Stimulated activated CD4-positive, alpha-beta T cell treated with anti-CD3 and anti-CD28 coated beads, Interleukin-1b, Interleukin-23, amount 100 ng/mL, for 24 hours (primary cell): ENCODE measurements at places on chromosomes 3 and 15.

DNA sequence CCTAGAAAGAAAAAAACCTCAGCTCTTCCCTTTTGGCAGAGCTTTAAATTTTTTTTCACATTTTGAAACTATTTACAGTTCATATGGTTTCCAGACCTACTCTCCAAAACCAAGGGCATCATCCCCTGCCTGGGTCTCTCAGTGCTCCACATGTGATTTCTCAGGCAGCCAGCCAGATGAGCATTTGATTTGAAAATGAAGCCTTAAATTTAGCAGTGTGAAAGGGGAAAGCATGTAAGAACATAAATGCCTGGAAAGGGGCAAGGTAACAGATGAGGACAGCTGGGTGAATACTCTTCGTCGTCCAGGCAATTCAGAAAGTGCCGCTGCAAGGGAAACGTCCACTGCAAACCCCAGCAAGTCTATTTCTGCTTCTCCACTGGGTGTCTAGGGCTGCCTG is 94.8 kb downstream of the ATP8B4 start:
- no peak for DNase-seq

DNA sequence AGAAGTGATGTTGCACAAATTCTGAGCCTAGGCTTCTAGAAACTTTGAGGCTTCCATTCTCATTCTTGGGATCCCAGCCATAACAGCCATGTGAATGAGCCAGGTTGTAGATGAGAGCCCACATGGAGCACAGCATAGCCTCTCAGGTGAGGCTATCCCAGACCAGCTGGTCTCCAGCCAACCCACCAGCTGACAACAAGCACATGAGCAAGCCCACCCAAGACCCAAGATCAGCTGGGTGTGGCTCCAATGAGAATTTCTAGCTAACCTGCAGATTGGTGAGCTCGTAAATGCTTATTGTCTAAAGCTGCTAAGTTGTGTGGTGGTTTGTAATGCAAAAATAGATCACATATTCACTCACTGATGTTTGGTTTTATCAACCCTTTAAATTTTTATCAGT is 14.4 kb downstream of the KY start:
- no peak for DNase-seq

- peak; percentile 3 for DNase-seq
These were observed 397.5 kb upstream of the ATP10A start for GRCh38 chr15:26260517-26261133.

DNA sequence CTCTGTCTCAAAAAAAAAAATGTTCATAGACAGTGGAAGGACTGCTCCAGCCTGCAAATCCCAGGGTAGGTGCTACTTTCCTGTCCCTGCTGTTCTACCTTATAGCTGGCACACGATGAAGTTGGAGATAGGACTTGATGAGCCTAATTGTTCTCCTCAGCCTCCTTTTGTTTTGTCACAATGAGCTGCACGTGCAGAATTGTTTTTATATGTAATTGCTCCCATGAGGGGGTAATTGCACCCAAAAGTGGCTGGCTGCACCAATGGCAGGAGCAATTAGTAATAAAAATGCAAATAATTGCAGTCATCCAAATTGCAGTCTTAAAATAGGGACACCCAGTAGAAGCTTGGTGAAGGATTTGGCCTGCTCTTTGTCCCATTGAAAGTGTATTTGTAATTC is 63.0 kb upstream of the PFN2 start:
- no peak for DNase-seq

GRCh38 chr3:73801444-73801843 is 176.7 kb upstream of the PDZRN3 start:
- DNase-seq: no peak

DNA sequence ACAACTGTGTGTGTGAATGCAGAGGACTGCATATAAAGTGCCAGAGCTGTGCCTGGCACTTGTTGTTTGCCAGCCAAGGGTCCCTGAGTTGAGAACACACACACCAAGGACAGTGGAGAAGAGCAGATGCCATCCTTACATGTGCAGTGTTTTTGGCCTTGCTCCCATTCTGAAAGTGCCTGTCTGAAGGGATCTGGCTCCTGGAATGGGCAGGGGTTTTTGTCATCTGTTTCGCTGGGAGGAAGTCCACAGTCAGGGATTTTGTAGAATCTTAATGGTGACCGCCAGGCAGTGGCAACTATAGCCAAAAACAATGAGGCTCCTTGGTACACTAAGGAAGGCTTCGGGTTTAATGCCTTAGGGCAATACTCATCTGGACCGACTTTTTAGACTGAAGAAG is 63.7 kb downstream of the DUT start:
- no peak for DNase-seq

GRCh38 chr3:100662113-100662823 is 47.0 kb upstream of the TFG start:
- no peak for DNase-seq

GRCh38 chr3:95407709-95408463 is 1345.0 kb downstream of the NSUN3 start:
- DNase-seq: no peak

DNA sequence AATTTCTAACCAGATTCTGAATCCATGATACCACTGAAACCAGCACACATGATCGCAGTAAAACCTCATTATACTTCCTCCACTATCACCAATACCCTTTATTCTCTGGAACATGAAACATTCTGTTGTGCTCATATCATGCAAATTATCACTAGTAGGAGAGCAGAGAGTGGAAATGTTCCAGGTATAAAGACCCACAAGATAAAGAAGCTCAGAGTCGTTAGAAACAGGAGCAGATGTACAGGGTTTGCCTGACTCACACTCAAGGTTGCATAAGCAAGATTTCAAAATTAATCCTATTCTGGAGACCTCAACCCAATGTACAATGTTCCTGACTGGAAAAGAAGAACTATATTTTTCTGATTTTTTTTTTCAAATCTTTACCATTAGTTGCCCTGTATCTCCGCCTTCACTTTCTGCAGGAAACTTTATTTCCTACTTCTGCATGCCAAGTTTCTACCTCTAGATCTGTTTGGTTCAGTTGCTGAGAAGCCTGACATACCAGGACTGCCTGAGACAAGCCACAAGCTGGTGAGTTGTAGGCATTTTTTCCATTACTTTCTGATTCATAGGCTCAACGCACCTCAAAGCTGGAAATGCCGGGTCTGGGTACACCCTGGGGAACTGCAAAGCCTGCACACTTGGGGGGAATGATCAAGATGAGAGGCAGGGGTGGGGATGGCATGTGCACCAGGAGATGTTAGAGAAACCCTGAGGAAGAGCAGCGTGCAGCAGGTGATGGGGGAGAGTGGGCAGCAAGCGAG is at the start of gene CCR2:
Gene CCR2 (plus strand): TSS at position 465 of the 764 bp plus-strand sequence. CDS start 3,417 bp downstream, outside the sequence.
- DNase-seq: no peak

- no peak for DNase-seq
These were observed 132.0 kb downstream of the ARNT2 start for GRCh38 chr15:80536231-80536630.

GRCh38 chr3:27681249-27681748 is 40.8 kb downstream of the EOMES start:
- peak; percentile 21 for DNase-seq

- DNase-seq: no peak
These were observed at the start of gene PRICKLE2 for GRCh38 chr3:64224826-64225610. Gene PRICKLE2, minus strand, starts transcription at chr3:64225466. Its CDS starts 26,539 bp downstream, at chr3:64198927.

DNA sequence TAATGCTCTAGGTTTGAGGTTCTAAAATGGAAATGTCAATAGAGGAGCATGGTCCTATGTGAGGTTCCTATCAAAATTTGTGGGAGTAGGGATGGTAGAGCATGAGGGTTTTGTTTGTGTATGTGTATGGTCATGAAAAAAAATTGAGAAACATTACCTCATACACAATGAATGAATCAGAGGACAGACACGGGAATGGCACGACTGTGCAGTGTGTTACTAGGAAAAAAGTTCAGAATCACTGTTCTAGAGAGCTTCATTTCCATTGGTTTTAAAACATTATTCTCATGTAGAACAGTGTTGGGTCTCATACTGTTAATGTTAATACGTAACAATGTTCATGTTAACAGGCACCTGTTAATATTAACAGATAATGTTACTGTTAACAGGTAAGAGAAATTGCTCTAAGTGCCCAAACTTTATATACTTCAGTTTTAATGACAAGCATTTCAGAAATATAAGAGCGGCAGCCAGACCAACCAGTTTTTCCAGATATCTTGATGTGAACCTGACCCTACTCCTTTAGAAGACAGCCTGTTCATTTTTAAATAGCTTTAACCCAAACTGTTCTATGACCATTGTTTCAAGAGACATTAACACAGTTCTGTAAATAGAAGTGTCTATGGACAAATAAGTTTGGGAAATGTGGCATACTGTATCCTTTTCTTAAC is 48.0 kb downstream of the SLC15A2 start:
- no peak for DNase-seq

- no peak for DNase-seq
These were observed 34.3 kb downstream of the U2SURP start for GRCh38 chr3:143035466-143036211.

- DNase-seq: no peak
These were observed 64.0 kb upstream of the PRR20G start for GRCh38 chr3:127351775-127352350.

DNA sequence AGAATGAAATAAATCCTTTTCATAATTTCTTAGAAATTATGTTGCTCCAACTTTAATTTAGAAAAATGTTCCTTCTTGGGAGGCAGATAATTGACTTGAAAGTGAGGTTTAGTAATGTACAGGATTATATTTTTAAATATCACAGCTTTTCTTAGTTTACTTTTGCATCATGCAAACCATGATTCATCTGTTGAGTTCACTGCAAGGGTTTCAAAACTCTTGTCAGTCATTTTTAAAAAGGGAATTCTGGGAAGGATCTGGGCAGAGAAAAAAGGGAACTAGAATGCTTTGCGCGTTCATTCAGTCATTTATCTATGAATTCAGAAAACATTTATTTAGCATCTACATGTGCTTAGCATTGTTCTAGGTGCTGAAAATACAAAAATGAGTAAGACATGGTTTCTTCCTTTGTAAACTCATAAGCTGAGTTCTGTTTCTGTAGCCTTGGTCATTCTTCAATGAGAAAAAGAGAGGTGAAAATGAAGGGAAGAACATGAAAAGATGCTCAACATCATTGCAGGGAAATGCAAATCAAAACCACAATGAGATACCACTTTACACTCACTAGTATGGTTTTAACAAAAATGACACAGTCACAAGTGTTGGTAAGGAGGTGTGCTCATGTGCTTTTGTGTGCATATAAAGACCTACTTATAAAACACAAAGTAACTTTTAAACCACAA is 209.1 kb downstream of the NR1D2 start:
- DNase-seq: no peak

GRCh38 chr15:45732662-45733061 is 97.8 kb downstream of the SQOR start:
- DNase-seq: no peak

GRCh38 chr3:30114918-30115317 is 491.5 kb upstream of the TGFBR2 start:
- DNase-seq: no peak
